ENCODE measurements at places on chromosomes 16 and 17. TPM values are rescaled to one million over a fixed set of nuclear protein-coding genes. Genes with fewer than 3 reads are reported as not detected.

DNA sequence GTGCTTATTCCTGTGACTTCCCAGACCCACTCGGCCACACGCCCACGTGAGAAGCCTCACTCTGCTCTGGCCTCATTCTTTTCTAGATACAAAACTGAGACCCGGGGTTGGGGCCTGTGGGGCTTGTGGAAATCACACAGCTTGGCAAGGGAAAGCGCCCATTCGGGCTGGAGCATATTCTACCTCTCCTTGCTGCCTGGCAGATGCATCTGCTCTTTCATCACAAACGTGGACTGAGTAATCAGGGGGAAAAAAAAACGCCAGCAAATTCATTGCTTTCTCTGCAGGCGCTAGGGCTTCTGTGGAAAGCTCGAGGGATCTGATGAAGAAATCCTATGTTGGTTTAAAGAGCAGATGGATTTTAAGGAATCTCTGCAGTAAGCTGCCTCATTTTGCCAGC lies 44.4 kb downstream of the DNAH9 start:
- no peak for DNase-seq
- no peaks in the 10 kb centered on the region for H3K27me3 ChIP-seq
- H3K27ac ChIP-seq = no peak overlapping the region
- no peak overlapping the region for H3K4me3 ChIP-seq

Gene ENPP7
- total RNA-seq = not detected

DNA sequence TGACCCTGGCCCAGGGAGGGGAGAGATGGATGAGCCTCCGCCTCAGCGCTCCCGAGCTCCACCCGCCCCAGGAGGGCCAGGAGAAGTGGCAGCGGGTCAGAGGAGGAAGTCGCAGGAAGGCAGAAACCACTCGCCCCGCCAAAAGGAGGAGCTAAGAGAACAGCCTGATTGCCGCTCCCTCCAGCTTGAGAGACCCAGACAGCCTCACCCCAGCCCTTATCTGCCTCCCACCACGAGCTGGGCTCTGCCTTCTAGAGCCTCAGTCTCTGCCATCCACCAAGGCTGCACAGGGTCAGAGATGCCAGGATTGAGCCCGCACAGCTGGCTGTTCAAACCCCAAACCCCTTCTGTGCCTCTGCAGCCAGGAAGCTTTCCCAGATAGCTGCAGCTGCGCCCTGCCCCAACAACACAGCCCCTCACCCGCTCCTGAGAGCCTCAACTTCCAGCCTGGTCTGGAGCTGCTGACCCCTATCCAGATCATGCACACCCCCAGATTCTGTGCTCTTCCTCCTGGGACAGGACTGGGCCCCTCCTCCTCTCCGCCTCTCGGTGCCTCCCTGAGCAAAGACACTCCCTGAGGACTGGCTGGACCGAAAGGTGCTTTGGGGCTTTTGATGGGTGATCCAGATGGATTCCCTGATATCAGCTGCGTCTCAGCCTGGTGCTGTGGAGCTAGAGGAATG lies 1.0 kb upstream of the ATP2A3 start:
- peak overlapping the region; percentile 74 for H3K27ac ChIP-seq
- peak; percentile 85 for DNase-seq
- H3K4me3 ChIP-seq = peak overlapping the region; percentile 63
- peaks cover 8% of the 10 kb centered on the region for H3K27me3 ChIP-seq
- H3K36me3 ChIP-seq = no peaks in the 10 kb centered on the region

DNA sequence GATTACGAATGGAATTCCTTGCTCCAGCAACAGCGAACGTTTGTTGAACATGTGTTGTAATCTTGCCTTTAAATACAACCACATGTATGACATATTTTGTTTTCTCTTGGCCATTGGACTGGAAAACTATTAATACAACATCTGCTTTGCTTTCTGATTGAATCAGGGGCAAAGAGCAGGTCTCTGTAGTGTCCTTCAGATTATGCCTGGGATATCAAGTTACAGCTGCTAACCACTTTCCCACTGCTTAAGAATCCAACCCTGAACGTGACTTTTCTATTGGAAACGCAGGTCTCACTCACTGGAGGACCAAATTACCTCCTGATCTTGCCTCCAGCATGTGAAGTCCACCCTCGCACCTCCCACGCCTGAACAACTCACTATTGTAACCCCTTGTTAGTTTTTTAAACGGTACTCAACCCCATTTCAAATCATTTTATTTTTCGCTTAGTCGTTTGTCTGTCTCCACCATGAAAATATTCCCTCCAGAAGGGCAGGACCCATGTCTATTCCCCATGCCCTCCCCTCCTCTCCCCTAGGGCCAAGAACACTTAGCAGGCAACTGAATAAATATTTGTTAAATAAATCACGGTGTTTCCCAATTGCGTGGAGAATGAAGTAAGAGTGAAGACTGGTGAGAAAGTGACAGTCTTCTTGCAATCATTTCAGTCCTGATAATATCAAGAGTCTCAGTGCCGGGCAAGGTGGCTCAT lies 57.4 kb upstream of the MRTFB start:
- peak overlapping the region; percentile 60 for H3K27ac ChIP-seq
- no peaks in the 10 kb centered on the region for H3K36me3 ChIP-seq
- H3K4me1 ChIP-seq = peaks cover 26% of the 10 kb centered on the region
- peak overlapping the region; percentile 33 for H3K4me3 ChIP-seq
- DNase-seq = no peak

- H3K36me3 ChIP-seq = no peaks in the 10 kb centered on the region
- no peak overlapping the region for H3K27ac ChIP-seq
- no peak for DNase-seq
- H3K4me1 ChIP-seq = no peaks in the 10 kb centered on the region
These were observed 211.3 kb downstream of the FOXL1 start for GRCh38 chr16:86789621-86790051.

DNA sequence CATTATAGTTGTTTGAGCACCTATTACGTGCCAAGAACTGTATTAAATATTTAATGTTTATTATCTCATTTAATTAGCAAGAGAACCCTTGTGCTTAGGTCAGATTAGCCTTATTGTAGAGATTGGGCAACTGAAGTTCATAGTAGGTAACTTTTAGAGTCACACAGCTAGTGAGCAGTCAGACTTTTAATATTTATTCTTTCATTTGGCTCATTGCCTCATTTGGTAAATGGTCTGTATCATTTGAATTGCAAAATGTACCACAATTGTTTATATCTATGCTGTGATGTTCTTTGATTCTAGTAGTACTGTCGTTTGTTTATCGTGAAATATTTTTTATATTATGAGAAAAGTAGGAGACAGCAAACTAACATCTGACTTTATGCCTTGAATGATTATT lies 7.6 kb downstream of the CLTC start:
- H3K27me3 ChIP-seq = no peaks in the 10 kb centered on the region
- H3K4me1 ChIP-seq = peaks cover 66% of the 10 kb centered on the region
- H3K27ac ChIP-seq = no peak overlapping the region
- no peaks in the 10 kb centered on the region for H3K36me3 ChIP-seq
- no peak overlapping the region for H3K4me3 ChIP-seq

Gene GNG13
- not detected for total RNA-seq

Gene TBC1D3G
- total RNA-seq = not detected

- H3K4me3 ChIP-seq = peak overlapping the region; percentile 21
- H3K36me3 ChIP-seq = no peaks in the 10 kb centered on the region
- H3K27me3 ChIP-seq = peaks cover 5% of the 10 kb centered on the region
- peak; percentile 76 for DNase-seq
- no peak overlapping the region for H3K27ac ChIP-seq
- peaks cover 5% of the 10 kb centered on the region for H3K4me1 ChIP-seq
These were observed 92.6 kb downstream of the DNAH17 start for GRCh38 chr17:78484271-78485246.

GRCh38 chr16:13936596-13937081 lies 16.7 kb downstream of the ERCC4 start:
- no peaks in the 10 kb centered on the region for H3K27me3 ChIP-seq
- H3K4me1 ChIP-seq = no peaks in the 10 kb centered on the region
- no peak for DNase-seq
- no peak overlapping the region for H3K4me3 ChIP-seq
- peaks cover 24% of the 10 kb centered on the region for H3K36me3 ChIP-seq

DNA sequence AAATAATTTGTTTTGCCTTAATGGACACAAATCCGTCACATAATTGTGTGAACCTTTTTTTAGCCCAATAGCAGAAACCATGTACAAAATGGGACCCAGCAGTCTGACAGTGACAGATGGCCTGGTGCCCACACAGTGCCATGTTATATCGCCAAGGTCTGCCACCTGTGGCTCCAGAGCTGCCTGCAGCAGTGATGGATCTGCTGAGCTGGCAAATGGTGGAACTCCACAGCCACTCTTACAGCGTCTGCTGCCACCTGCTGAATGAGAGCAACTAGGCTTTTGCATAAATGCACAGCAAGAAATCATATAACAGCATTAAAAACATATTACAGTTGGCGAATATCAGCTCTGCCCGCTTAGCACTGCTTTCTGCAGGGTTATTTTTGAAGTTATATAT lies 59.4 kb downstream of the NUP93 start:
- H3K27ac ChIP-seq = no peak overlapping the region
- no peaks in the 10 kb centered on the region for H3K4me1 ChIP-seq
- H3K4me3 ChIP-seq = no peak overlapping the region
- DNase-seq = no peak

DNA sequence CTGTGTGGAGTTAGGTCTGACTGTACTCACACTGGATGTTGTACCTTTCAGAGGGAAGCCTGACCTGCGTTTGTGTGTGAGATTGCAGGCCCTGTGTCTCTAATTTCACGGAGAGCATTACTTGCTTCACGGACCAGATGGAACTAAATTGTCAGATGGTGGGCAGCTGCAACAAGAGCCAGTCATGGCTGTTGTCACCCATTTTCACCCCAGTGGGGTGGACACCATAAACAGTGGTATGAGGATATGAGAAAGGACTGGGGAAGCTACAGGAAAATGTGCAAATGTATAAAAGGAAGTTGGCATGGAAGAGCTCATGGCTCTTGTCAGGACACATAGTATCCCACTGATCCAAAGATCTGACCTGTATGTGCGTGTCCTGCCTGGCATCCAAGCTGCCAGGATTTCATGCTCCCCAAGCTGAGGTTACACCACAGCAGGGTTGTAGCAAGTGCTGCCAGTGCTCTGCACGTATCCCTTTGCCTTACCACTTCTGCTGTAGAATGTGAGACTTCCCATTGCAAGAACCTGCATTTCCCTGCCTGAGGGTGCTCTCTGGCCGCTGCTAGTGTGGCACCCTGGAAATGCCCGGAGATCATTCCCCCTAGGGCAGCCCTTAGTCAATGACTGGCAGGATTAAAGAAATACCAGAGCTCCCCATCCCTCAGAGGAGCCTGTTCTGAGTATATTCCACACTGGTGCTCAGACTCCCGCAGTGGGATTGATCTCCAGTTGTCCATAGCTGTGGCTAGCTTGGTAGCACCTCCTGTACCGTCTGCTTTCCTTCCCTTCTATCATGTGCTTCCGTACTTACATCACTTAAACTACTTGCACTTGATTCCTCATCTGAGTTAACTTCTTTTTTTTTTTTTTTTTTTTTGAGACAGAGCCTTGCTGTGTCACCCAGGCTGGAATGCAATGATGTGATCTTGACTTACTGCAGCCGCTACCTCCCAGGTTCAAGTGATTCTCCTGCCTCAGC lies 70.4 kb upstream of the TANC2 start:
- no peak overlapping the region for H3K4me3 ChIP-seq
- DNase-seq = no peak
- no peaks in the 10 kb centered on the region for H3K36me3 ChIP-seq
- H3K27me3 ChIP-seq = no peaks in the 10 kb centered on the region

Gene USP43
- 4.3 TPM for total RNA-seq

DNA sequence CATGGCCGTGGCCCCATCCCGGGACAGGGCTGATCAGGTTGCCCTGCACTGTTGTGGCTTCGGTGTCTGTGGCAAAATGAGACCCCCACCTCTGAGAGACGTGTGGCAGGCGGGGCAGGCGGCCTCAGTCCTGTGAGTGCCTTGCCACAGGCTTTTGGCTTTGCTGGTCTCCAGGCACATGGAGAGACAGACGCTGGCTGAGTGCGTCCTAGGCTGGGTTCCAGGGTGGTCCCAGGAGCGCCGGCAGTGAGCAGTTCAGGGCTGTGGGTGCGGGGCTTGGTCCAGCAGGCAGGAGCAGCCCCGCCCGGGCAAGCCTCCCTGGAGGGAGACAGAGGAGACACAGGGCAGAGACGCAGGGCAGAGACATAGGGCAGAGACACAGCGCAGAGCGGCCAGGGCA lies 29.2 kb downstream of the SOX8 start:
- H3K27me3 ChIP-seq = peaks cover 9% of the 10 kb centered on the region
- no peak for DNase-seq
- H3K36me3 ChIP-seq = no peaks in the 10 kb centered on the region

- no peaks in the 10 kb centered on the region for H3K36me3 ChIP-seq
- H3K4me1 ChIP-seq = no peaks in the 10 kb centered on the region
- H3K4me3 ChIP-seq = no peak overlapping the region
- DNase-seq = no peak
- no peak overlapping the region for H3K27ac ChIP-seq
- no peaks in the 10 kb centered on the region for H3K27me3 ChIP-seq
These were observed 209.4 kb downstream of the XYLT1 start for GRCh38 chr16:17261197-17261858.

DNA sequence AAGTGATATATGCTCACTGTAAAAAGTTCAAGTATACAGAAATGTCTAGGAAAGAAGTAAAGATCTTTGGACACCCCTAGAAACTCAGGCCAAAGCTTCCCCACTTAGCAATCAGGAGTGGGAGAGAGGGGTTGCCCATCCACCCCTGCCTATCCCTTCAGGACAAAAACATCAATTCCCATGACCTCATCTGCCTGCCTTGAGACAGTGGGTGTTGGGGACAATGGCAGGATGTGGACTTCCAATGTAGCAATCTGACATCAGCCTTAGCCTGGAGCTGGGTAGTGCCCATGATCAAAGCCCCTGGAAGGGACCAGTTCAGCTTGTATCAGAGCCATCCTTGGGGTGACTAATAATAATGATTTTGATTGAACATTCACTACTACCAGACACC lies 18.1 kb downstream of the ITPRIPL2 start:
- DNase-seq = no peak
- H3K27ac ChIP-seq = peak overlapping the region; percentile 81
- no peaks in the 10 kb centered on the region for H3K27me3 ChIP-seq
- no peak overlapping the region for H3K4me3 ChIP-seq

DNA sequence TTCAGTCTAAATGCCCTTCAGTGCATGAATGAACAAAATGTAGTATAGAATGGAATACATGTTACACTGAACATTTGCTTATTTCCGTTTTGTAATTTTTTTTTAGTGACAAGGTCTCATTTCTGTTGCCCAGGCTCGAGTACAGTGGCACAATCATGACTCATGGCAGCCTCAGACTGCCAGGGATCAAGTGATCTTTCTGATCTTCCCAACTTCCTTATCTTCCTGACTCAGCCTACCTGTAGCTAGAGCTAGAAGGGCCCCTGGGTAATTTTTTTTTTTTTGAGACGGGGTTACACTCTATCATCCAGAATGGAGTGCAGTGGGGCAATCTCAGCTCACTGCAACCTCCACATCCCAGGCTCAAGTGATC lies 7.3 kb upstream of the SLX4 start:
- no peaks in the 10 kb centered on the region for H3K36me3 ChIP-seq
- H3K27ac ChIP-seq = no peak overlapping the region
- no peaks in the 10 kb centered on the region for H3K4me1 ChIP-seq
- H3K4me3 ChIP-seq = no peak overlapping the region
- no peak for DNase-seq
- no peaks in the 10 kb centered on the region for H3K27me3 ChIP-seq

Gene CCDC200
- not detected for total RNA-seq

Gene ARHGDIG
- 1.3 TPM for total RNA-seq
